ENCODE measurements at places on chromosomes 5 and 9. TPM values are rescaled to one million over a fixed set of nuclear protein-coding genes. Genes with fewer than 3 reads are reported as not detected.

GIN1 gene
- 11.0 TPM for total RNA-seq

DNA sequence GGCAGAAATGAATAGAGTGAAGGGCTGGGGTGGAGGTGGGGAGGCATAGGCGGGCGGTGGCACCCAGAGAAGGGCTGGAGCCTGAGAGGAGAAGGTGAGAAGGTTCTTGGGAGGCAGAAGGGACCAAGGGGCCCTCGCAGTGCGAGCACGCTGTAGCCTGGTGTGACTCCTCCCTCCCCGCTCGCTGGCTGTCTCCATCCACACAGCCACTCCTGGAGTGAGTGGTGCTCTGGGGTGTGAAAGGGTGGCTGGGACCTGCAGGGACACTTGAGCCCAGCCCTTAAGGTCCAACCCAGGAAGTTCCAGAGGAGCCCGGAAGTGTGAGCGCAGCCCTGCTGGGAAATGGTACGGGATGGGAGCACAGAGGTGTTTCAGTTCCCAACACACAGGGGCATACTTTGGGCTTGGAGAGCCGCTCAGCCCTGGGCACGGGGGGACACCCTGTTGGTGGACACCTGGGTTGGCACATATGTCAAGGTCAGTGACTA, 9.3 kb upstream of the SCGB3A1 start:
- peak; percentile 0 for DNase-seq

- DNase-seq, result no peak
Measured at GRCh38 chr9:107158321-107158720, 124.8 kb upstream of the RAD23B start.

DNA sequence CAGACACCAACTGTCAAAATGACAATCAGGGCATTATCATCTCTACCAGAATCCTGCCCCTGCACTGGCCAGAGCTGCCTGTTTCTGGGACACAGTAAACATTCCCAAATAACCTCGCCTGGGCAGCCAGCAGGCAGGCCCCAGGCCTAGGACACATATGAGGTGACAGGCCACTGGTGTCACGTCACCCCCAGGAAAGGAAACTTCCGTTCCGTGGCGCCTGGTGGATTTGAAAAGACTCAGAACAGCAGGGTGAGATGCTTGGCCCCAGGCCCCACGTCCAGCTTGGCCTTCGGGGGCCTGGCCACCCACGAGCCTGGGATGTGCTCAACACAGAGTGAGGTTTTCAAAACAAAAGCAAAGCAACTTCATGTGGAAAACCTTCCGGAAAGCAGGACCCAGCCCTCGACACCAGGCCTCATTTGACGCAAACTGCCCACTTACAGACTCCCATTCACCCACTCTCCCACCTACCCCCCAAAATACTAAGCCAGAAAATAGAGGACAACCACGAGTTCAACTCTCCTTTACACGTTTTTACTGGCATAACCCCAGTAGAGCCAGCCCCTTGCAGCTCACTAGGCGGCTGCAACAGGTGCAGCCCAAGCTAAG, 1.2 kb downstream of the SEMA4D start:
- DNase-seq, result peak; percentile 78

Data from activated naive CD4-positive, alpha-beta T cell treated with anti-CD3 and anti-CD28 coated beads for 36 hours (primary cell).